Vagina (tissue), 2 donors: ENCODE measurements at places on chromosomes 6 and 20.

- no peak for DNase-seq
Measured at GRCh38 chr6:11974089-11974488, 38.0 kb upstream of the HIVEP1 start.

- DNase-seq: no peak
Measured at GRCh38 chr20:25053255-25054031, 4.5 kb downstream of the ACSS1 start.

GRCh38 chr20:57736738-57737347, 27.0 kb upstream of the PMEPA1 start:
- DNase-seq: no peak

DNA sequence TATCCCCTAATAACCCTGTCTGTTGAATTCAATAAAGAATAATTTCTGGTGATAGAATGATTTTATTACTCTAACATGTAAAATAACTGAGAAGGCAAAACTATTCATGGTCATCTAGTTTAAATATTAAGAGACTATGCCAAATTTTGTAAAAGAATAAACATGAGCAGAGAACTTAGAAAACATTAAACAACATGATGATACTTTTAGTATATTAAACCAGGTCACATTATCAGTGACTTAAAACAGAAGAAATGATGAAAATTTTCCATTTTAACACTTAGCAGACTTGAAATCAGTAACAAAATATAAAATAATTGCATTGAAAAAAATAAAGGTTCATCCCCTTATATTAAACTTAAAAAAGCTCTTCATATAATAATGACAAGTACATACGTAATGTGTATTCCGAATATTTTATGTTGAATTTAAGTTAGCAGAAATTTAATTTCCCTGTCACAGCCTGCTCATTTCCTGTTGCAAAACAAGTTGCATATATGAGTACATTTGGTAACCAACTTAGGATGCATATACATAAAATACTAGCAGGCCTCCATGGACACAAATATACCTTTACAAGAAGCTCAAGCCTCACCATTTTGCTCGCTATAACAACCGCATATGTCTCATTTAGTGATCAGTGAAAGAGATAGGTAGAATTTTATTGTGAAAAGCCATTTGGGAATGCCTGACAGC, 40.6 kb downstream of the DTNBP1 start:
- DNase-seq: no peak

GRCh38 chr6:26524722-26525370, 13.3 kb upstream of the HMGN4 start:
- no peak for DNase-seq

DNA sequence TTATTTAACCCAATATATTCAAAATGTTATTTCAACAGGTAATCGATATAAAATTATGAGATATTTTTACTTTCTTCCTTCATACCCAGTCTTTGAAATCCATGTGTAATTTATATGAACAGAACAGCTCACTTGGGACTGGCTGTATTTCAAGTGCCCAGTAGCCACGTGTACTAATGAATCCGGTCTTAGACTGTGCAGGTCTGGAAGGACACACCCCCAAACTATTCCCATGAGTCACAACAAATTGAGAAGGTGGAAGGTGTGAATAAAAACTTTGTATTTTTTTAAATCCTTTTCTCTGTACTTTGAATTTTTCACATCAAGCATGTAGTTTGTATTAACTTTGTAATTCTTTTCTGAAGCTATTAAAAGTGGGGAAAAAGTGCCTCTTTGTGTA, 2.8 kb downstream of the UNC5CL start:
- no peak for DNase-seq

DNA sequence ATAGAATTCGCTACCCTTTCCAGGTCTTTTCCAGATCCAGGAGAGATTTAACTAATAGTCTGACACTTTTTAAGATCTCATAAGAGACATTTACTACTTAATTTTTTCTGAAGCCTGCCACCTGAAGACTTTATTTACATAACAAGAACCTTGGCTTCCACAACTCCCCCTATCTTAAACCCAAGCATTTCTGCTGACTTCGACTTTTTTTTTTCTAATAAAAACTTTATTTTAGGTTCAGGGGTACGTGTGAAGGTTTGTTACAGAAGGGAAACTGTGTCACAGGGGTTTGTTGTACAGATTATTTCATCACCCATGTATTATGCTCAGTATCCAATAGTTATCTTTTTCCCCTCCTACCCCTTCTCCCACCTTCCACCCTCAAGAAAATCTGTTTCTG, 64.9 kb upstream of the OR14J1 start:
- DNase-seq: no peak

- DNase-seq: no peak
Measured at GRCh38 chr6:88301888-88302768, 136.0 kb upstream of the CNR1 start.

DNA sequence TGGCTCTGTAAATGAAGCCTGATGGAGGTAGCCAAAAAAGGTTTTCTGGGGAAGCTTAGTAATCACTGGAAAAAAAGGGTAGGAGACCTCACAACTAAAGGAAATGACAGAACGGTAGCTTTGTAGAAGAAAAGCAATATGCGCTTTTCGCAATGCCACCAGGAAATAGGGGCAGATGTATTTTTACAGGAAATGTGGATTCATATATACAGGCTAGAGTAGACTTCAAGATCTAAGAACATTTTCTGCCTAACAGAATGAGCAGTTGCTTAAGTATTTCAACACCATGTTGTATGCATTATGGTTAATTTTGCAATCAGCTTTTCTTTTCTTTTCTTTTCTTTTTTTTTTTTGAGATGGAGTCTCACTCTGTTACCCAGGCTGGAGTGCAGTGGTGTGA, 219.6 kb downstream of the CD83 start:
- no peak for DNase-seq

DNA sequence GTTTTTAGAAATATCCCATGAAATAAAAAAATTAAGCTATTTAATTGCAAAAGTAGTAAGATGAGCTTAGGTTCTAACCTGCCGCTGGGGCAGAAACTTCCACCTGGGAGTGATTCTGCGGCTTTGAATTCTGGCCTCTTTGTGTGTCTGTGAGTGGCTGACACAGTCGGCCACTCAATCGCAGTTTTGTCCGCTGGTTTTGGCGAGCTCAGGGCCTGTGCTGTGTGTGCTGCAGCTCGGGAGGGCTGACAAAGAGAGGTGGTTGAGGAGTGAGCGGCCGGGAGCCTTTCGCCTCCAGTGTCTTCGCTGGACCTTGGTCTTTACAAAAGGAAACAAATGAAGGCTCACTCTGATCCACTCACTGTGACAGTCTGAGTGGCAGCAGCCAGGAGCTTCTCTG, 128.4 kb downstream of the TIAM2 start:
- DNase-seq: no peak

DNA sequence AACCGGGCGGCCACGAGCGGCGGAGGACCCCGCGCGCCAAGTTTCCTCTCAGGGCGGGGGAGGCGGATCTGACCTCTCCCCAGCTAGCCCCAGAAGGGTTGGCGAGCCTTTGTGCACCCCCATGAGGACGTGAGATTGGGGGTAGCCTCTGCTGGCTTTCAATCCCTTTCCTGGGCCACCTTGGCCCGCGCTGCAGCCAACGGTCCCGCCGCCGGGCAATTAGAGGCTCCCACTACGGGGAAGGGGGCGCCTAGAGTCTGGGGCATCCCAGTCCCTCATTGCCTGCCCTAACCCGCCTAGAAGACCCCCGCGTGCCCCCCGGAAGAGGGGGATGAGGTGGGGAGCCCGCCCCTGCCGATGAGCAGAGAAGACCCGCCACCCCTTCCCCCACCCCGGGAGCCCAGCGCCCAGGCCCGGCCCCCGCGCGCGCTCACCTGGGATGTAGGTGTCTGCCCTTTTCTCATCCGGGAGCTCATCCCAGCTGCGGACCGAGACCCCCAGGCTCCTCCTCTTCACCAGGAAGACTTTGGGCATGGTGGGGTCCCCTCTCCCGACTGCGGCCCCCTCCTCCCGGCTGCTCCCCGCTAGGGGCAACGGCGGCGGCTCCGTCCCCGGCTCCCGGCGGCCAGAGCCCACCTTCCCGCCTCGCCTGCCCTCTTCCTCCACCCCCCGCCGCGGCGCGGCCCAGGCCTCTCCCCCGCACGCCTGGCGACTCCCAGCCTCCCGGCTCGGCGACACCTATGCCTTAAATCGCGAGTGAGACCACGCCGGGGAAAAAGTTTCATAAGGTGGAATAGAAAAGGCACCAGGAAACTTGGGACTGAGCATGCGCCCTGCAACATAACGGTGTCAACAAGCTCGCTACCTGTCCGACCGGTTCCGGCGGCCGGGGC, at the start of gene OVOL2:
Gene OVOL2, minus strand, starts transcription at position 816 of the 893 bp plus-strand sequence. Its CDS starts 282 bp downstream, at position 534.
- no peak for DNase-seq

- no peak for DNase-seq
Measured at GRCh38 chr20:52190437-52191131, 995 bp downstream of the ZFP64 start.

DNA sequence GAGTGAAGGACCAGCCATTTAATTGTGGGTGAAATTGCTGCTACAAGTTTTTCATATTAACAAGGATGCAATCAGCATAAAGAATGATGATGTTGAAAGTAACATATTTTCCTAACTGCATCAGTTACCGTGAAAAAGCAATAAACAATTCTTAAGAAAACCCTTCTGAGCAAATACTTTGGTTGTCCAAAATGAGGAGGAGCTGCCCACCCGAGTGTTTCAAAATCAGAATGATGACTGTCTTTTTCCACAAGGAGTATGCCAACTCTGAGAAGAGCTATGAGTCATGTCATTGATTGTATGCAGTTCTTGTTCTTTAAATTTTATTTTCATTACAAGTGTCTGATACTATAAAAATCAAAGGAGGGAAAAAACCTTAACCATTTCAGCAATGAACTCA, 470.5 kb downstream of the COL12A1 start:
- DNase-seq: no peak

GRCh38 chr20:20085812-20086211, 33.5 kb downstream of the CFAP61 start:
- no peak for DNase-seq

- DNase-seq: no peak
Measured at GRCh38 chr6:132728616-132729015, 14.8 kb upstream of the VNN1 start.

DNA sequence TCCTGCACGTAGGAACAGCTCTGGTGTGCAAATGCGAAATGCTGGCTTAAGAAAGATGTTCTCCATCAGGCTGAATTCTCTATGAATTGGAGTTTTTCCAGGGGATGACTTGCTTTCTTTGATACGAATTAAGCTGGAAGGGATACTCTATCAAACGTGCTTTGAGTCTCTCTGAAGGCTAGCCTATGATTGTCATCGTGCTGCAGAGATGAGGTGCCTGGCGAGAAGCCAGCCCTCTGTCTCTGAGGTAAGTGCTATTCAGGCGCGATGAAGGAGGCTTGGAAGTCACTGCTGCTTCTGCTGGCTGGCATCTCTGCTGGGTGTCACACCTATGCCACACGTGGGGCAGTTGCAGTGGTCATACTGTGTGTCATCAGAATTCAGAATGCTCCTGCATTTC, 223.7 kb downstream of the TAF4 start:
- no peak for DNase-seq

DNA sequence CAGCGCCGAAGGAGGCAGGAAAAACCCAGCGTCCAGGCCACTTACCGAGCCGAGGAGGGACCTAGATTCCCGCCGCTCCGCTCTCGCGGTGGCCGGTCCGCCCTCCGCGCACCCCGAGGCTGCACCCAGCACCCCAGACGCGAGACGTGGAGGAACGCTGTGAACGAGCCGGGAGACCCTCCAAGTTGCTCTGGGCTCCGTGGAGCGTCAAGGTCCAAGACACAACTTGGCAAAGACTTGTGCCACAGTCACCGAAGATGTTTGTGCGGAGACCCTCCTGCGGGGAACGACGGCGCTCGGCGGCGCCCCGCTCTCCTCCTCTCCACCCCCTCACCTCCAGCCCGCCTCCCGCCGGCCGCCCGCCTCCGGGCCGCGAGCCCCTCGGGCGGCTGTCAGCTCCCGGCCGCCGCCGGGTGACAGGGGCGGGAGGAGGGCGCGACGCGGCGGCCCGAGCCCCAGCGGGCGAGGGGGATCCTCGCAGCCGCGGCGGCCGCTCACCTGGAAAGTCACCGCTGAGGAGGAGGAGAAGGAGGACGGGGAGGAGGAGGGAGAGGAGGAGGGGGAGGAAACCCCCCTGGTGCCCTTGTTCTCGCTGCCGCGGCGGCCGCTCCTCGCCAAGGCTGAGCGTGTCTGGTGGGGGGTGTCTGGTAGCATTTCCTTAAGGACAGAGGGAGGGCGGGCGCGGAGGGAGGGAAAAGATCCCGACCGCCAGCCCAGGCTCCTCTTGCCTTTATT, 637 bp upstream of the HIVEP2 start:
- DNase-seq: peak; percentile 90

GRCh38 chr6:144657691-144658090, 372.6 kb downstream of the UTRN start:
- no peak for DNase-seq

DNA sequence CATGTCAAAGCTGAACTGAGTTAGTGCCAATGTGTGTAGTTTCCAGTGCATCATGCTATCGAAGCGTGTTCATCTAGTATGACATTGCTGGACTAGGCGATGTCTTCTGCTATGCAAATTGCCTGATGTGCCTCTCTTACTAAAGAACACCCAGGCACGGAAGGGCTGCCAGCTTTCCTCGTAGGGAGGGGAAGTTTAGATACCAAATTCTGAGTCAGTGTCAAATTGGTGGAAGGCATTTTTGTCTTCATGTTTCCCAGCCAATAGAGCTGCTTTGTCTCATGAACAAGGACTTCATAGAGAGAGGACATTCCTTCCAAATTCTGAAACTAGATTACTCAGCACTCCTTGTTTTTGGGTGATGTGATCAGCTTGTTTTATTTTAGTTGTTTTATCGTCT, 320.1 kb downstream of the BTBD3 start:
- DNase-seq: no peak

- DNase-seq: no peak
Measured at GRCh38 chr6:165910184-165910966, 247.3 kb upstream of the PDE10A start.

DNA sequence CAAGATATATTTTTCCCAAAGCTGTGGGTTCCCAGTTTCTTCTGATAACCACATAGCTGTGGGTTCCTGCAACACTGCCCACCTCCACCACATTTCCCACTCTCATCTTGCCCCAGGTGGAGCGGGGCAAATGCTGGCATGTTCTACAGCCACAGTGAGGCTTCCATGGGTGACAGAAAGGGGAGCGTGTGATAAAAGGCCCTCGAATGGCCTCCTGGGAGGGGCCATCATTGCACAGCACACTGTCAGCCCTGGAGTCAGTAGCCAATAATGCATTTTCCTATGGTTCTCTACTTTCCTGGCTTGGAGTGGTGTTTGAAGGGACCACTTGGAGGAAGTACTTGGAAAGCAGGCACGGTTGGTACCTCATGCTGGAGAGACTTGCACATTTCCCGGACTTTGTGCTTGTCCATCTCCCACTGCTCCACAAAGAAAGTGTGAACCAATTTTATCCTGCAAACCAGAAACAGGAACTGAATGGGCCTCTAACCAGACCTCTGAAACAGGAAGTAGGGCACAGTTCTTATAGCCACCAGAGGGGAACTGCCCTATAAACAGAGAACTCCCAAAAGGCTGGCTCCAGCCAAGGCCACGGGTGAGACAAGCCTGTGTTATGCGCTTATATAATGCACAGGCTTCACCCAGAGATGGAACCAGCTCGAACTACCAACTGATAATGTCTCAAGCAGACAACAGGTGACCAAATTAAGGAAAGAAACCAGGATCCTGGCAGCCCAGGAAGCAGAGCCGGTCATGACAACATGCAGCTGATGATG, 8.6 kb downstream of the MAP3K5 start:
- DNase-seq: no peak

- DNase-seq: no peak
Measured at GRCh38 chr20:50020288-50020687, 37.5 kb downstream of the SNAI1 start.

- DNase-seq: no peak
Measured at GRCh38 chr20:2047456-2048092, 53.7 kb upstream of the PDYN start.
